Left forelimb (tissue), 1 donor: ENCODE measurements at places on chromosomes 7 and 10.

GRCh38 chr7:55877308-55877707 lies 9.9 kb upstream of the ZNF713 start:
- no peak for DNase-seq

DNA sequence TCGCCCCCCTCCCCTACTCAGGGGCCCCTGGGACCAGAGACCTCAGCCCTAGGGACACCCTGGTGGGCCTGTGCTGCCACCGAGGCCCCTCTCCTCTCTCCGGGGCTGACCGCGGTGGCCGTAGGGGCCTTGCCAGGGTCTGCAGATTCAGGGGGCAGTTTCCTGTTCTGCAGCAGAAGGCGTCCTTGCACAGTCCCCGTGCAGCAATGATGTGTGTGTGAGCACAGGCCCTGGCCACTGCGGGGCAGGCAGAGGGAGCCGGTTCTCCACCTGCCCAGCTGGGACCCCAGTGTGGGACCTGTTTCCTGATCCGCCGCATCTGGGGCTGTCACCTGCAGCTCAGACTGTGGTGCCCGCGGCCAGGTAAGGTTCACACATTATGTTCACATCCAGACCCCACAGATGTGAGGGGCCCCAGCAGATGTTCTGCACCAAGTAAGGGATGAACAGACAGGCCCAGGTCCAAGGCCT lies 60.7 kb upstream of the DNAJB6 start:
- no peak for DNase-seq

DNA sequence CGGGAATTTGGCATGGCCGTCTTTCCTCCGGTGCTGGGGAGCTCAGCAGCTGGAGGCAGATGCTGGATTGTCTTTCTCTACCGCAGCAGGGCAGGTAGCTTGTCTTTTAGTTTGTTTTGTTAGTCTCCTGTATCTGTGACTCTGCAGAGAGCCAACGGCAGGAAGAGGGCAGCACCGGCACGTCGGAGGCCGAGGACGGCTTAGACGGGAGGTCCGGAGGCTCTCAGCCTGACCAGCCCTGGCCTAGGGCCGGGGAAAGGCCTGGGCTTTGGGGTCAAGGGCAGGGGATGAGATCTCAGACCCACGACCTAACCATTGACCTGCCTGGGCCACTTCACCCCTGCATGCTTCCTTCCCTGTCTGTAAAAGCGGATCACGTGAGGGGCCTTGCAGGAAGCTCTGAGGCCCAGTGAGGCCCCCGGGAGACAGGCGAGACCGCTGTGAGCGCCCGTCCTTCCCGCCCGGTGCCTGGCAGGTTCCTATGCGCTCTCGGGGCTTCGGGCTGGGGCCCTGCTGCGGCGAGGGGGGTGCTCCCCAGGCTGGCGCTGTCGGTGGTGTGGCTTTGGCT lies 72.7 kb downstream of the LHPP start:
- DNase-seq, result no peak

GRCh38 chr10:113957013-113957412 lies 86.7 kb upstream of the ADRB1 start:
- no peak for DNase-seq

GRCh38 chr7:131935180-131935579 lies 378.8 kb upstream of the PODXL start:
- no peak for DNase-seq

DNA sequence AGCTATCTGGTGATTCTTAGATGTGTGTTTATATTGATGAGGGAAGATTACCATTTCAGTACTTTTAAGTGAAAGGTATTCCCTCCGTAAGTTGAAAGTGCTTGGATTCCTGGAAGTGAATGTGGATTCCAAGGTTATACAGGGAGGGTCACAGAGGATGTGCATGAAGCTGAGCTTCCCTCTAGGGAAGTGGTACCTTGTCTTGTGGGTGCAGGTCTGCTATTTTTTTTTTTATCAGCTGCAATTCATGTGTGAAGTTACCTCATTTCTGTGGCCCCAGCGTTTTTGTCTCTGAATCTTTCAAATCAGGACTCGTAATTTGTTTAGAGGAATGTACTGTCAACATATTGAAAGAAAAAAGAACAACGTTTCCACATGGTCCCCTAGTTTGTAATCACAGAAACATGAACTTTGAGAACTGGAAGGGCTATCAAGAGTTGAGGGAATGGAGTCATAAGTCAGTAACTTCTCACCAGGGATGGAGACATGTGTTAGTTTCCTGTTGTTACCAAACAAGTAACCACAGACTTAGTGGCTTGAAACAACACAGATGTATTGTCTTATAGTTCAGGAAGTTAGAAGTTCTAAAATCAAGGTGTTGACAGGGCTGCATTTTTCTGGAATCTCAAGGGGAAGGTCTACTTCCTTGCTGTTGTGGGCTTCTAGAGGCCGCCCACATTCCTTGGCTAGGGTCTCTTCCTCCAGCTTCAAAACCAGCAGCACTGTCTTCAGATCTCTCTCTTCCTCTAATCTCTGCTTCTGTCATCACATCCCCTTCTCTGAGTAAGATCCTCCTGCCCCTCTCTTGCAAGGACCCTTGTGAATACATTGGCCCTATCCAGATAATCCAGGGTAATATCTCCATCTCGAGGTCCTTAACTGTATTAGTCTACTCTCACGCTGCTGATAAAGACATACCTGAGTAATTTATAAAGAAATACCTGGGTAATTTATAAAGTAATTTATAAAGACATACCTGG lies 64.4 kb downstream of the RAB18 start:
- DNase-seq, result no peak

DNA sequence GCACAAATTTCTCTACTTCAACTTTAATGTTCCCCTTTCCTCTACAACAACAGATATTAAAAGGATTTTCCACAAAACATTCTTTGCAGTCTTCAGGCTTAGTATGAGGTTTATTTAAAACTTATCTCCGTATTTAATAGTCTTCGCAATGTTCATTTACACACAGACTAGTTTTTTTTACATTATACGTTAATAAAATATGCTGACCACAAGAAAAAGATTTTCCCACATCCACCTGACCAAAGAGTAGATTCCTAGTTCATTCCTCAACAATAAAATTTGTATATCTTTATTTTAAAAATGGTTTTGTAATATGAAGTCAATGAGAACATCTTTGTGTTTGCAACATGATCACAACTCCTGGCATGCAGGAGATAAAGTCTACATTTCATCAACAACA lies 42.4 kb downstream of the POT1 start:
- DNase-seq, result no peak

DNA sequence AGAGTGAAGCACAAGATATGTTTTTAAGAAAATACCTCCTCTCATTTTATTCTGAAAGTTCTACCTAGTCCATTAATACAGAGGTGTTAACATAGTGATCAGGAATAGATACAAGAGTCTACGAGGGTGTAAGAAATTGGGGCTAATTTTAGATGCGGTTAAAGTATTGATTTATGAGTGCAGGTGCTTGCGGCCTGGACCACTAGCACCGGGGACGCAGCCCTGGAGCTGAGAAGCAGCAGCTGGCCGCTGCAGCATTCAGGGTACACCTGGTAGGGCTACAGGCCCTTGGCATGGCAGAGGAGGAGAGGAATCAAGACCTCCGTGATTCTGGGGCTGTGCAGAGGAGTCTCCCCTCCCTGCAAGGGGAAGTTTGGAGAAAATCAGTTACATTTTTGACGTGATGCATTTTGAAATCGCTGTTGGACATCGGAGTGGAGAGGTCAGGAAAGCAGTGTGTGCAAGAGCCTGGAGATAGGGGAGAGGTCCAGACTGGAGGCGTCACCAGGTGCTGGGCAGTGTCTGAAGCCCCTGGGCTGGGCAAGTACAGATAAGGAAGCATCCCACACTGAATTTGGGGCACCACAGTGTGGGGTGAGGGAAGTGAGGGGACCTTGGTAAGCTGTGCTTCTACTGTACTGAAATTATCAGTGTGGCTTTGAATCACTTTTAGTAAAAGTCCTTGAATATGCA lies 112.3 kb downstream of the VWC2 start:
- DNase-seq, result no peak

- DNase-seq, result no peak
Observed at GRCh38 chr7:157898802-157899505, 562.1 kb downstream of the DNAJB6 start.

DNA sequence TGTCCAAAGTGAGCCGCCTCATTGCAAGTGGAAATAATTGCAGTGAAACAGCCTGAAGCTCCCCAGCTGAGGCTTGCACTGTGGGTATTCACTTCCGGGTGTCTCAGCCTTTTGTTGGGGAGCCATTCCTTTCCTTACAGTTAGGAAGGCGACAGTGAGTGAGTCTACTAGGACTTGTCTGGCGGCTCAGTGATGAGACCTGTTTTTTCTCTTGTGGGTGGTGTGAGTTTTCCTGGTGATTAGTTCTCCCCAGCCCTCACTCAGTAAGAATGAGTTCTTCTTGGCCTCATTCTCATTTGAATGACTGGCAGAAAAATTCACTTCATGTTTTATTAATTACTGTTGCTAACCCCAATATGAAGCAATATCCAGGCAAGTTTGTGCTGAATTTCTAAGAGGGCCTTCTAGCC lies 2.6 kb downstream of the PGAM1 start:
- no peak for DNase-seq

- DNase-seq, result no peak
Observed at GRCh38 chr7:140390034-140390433, 8.3 kb downstream of the SLC37A3 start.

DNA sequence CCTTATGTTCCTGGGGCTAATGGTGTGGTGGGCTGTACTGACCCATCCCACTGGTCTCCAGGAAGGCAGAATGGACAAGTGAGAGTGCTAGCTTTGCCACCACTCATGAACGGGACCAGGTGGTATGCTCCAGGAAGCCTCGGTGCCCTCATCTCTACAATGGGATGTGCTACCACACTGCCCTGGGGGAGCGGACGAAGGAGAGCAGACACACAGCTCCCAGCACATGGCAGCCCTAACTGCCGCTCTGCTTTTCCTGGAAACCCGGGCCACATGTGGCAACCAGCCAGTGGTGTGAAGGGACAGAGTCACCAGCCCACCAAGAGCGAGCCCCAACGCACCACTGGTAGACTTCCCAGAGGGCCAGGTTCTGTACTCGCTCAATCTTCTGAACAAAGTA lies 35.8 kb downstream of the PARP12 start:
- DNase-seq, result no peak

DNA sequence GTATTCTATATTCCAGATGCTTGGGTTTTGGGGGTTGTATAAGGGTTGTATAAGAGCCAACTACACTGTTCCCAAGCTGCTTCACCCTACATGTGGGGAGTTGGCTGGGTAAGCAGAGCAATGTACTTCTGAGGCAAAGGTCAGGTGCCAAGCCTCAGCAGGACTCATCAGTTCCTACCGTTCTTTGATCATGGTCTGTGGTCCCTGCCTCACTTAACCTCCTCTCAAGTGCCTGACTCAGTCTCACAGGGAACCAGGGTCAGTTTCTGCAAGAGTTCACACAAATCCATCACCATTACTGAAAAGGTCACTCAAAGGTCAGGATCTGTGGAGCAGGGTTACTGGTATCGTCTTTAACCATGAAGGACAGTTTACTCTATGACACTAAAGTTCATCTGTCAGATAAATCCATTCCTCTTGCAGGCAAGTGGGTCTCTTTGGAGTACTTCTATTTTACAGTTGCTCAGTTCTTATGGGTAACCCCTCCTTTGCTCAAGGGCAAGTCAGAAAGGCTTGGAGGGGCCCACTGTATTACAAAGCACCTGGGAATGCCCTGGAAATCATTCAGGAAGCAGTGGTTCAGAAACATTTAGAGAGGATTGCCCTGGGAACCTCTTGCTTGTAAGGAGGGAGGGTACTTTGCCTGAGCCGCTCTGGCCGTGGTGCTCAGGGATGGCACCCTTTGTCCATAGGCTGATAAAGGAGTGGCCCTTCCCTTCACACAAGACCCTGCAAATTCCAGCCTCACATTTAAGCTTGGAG lies 184.3 kb upstream of the CDCA7L start:
- DNase-seq, result no peak

- no peak for DNase-seq
Observed at GRCh38 chr7:26151096-26151495, 902 bp upstream of the NFE2L3 start.

GRCh38 chr7:100546129-100546925 lies 7.3 kb downstream of the AGFG2 start:
- no peak for DNase-seq

DNA sequence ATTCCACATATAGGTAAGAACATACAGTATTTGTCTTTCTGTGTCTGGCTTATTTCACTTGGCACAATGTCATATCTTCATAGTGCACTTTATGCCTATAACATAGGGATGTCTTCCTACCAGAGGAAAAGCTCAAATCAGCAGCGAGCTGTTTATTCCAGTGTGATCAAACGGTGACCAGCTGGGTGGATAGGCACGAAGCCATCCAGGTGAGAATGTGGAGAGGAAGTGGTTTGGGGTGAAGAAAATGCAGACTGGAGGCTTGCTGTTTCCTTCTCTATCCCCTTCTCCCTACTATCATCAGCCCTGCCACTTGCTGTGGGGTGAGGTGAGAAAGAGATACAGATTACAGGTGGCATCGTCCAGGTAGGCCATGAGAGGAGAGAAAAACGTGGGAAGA lies 52.4 kb downstream of the CHCHD3 start:
- DNase-seq, result no peak

DNA sequence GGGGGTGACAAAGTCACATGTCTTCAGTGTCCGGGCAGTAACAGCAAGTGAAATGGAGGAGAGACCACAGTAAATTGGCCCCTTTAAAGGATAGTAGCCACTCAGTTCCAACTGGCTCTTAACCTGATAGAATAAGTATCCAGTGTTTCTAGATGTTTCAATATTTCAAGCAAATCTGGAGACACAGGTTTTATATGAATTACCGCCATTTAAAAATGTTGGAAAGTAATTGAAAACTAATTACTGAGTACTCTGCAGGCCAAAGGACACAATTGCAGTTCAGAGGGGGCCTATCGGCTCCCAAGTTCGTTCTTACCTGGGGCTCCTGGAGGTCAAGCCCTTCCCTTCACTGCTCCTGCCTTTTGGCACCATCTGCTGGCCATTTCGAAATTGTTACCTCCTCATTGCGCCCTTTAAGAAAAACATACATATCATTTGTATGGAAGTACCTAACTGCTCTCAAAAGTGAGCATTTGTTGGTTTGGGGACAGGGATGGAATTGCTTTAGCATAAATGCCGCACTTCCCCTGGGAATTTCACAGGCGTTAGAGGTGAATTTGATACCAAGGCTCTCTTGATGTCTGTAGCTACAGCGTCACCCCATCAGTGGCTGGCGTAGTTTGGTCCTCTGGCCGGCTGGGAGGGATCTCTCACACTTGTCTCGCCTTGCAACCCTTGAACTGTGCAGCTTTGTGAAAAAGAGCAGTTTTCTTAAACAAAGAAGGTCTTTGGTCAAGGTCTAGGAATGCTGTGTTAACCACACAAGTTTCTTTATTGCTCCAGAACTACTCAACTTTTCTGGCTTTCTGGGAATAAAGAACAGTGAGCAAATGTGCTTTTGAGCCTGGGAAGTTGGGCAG lies 220.0 kb downstream of the ARHGAP21 start:
- DNase-seq, result no peak

DNA sequence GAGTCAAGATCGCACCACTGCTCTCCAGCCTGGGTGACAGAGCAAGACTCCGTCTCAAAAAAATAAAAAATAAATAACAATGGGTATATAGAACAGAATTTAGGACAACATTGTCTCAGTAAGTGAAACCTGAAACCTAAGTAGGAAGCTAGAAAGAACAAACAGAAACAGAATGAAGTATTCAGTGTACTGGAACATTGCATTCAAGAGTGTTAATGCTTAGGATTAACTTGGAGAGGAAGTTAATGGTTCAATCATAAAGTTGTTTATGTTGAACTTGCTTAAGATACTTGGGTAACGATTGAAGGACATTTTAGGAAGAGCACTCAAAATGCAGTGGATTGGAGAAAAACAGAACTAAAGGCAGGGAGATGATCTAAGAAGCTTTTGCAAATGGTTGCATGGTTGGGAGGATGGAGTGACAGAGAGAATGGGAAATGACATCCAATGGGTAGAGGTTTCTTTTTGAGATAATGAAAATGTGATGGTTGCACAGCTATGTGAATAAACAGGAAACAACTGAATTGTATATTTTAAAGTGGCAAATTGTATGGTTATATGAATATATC lies 233.7 kb downstream of the ADK start:
- DNase-seq, result no peak
